ENCODE measurements at places on chromosomes 6 and 20.

DNA sequence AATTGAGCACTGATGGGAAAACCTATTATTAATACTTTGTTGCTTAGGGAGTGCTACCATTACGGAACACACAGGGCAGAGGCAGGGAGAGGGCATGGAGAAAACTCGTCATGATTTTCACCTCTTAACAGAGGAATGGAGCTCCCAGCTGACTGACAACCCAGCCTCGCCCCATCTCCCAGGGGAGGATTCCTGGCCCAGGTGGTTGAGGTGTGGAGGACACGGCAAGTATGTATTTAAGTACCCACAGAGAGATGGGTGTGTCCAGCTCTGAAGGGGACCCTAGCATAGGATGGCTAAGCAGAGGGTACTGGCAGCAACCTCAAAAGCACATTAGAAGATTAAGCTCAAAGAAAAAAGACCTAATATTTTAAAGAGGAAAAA, 261.9 kb upstream of the MOCS1 start:
- no peak for DNase-seq

DNA sequence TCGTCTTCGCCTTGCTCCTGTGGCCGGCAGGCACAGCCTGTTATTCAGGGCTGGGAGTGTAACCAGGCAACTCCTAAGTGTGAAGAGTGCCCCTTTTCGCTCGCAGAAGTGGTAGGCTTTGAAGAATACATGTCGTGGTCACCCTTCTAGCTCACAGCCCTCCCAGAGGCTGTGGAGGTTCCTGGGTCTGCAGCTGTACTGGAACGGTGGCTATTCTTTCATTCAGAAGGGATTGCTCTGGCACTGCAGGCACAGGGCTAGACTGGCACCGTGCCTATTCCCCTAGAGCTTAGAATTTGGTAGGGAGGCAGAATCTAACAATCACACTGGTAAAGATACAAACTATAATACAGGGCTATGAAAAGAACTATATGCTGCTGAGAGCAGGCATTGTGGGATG, 1.1 kb upstream of the SRSF12 start:
- DNase-seq: no peak

- DNase-seq: no peak
Observed at GRCh38 chr20:34110745-34111641, 1.1 kb downstream of the EIF2S2 start.

- no peak for DNase-seq
Observed at GRCh38 chr6:156691018-156691417, 86.2 kb upstream of the ARID1B start.

DNA sequence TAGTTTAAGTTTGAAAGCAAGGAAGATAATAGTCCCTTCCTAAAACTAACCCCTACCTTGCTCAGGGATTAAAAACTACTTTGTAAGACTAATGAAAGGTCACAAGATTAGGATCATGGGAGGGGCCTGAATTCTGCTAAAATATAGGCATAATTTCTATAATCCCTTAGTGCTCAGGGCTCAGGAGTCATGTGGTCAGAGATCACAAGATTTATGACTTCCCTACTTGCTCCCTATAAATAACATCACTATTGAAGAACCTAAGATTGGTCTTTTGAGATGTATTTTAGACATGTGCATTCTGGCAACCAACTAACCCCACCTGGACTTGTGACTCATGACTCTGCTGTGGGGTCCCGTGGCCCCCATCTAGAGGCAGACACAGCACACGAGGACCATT, 81.1 kb downstream of the STMND1 start:
- no peak for DNase-seq

DNA sequence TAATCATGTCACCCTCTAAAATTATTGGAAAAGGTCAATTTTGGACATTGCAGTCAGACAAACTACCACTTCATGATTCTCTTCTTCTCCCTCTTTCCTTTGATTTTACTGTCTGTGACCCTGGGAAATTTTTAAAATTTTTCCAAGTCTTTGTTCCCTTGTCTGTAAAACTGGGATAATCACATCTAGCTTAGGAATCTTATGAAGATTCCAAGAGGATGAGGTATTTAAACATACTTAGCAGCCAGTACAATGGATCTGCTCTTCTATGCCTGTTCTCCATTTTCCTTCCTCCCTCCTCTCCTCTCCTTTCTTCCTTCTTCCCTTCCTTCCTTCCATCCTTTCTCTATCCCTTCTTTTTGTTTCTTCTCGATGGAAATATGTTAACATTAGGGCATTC, 651.6 kb upstream of the MARCKS start:
- no peak for DNase-seq

- no peak for DNase-seq
Observed at GRCh38 chr6:14231071-14231483, 113.5 kb downstream of the CD83 start.

DNA sequence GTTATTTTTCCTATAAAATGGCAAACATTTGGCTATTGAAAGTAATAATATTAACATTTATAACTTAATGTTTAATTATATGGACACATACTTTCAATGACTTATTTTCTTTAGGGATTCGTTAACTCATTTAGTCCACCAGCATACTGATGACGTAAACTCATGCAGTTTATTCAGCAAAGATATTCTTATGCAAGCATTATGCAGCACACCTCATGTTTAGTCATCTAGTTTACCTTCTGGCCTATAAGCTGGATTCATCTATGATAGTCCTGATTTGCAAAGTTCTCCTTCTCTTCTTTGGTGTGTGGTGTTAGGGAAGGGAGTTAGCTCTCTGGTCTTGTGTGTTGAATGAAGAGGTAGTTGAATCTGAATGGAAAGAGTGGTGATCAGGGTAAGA, 60.0 kb downstream of the OR2J2 start:
- DNase-seq: no peak

DNA sequence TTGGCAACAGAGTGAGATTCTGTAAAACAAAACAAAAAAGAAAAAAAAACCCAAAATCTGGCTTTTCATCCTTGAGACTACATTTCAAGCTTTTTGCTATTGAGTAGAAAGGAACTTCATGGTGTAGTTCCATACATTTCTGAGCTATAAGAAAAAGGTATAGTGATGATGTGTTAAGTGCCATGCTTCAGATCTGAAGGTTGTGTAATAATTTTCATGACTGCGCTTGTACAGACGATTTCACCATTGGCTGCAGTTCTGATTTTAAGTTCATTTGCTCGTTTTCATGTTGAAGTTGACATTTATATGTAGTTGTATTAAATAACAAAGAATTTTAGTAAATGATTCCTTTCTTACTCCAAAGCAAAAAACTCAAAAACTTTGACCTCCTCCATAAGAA, 247.6 kb downstream of the ARID1B start:
- DNase-seq: no peak

Measured in activated CD8-positive, alpha-beta memory T cell treated with anti-CD3 and anti-CD28 coated beads for 24 hours (primary cell).